Activated T-cell treated with anti-CD3 and anti-CD28 coated beads for 48 hours (primary cell): ENCODE measurements at places on chromosomes 2 and 18.

GRCh38 chr18:39167990-39168389 lies 1602.4 kb upstream of the CELF4 start:
- no peak for DNase-seq

DNA sequence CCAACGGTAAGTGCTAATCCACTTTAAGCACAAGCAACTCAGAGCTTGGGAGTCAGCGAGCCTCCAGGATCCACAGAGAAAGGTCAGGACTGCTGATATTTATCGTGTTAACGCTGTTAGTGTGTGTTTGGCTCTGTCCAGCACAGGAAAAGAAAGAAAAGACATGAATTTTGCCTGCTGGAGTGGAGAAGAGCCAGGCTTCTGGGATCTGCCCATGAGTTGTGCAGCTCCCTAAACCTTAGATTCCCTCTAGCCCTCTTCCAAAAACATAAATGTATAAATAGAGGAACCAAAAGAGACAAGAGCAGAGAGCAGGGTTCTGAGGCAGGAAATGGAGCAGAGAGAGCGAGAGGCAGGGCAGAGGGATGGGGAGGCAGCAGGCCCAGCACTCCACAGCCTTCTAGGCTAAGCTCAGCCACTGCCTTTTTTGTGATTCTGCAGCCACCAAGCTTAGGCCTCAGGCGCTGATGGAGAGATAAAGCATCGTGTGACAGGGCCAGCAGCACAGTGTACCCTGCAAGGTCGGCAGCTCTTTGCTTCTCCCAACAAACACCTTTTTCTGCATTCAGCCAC lies 14.5 kb upstream of the MAT2A start:
- no peak for DNase-seq

DNA sequence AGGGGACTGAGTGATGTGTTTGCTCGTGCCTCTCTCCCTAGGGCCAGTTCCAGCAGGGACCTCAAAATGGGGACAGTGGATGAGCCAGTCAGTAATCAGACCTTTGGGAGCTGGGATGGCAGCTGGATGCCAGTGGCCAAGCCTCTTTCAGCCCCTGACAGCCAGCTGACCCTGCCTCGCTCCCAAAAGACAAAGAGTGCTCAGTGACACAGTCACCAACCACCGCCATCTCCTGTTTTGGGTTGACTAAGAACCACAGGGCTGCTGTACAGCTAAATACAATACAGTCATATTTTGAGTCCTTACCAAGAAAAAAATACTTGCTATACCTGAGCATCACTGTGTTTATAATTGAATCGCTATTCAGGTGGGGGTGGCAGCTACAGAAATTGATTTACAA lies 75.7 kb downstream of the POU3F3 start:
- DNase-seq, result no peak

- DNase-seq, result peak; percentile 47
Observed at GRCh38 chr2:200702646-200703118, 109.0 kb upstream of the BZW1 start.

GRCh38 chr18:59623456-59624368 lies 73.5 kb downstream of the CCBE1 start:
- DNase-seq, result no peak

GRCh38 chr2:224178056-224178455 lies 139.0 kb upstream of the SERPINE2 start:
- DNase-seq, result no peak

DNA sequence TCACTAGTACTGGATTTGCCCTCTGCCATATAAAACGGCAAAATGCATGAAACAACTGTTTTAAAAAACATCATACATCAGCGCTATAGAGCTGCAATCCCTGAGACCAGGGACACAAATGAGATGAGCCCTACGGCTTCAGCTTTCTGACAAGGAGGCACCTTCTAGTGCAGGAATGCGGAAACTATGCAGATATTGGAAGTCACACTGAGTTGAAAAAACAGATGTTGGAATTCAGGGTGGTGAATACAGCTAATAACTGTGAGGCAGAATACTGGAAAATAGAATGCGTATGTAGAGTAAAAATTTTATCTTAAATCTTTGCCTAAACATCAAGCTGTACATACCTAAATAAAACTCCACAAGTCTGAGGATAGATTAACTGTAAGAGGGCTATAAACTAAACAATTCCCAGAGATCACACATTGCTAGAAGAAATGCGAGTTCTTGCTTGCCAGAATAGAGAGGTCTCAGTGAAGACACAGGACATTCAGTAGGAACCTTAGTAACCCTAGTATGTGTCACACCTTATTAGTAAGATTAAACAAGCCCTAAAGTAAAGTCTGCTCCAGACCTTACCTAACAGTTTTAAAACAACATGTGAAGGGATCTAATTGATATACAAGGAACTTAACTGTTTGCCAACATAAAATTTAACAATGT lies 541.4 kb upstream of the DDX18 start:
- no peak for DNase-seq

- no peak for DNase-seq
Observed at GRCh38 chr2:208139447-208139846, 6.5 kb downstream of the CRYGB start.

- DNase-seq, result no peak
Observed at GRCh38 chr2:64996871-64997307, 7.7 kb downstream of the SLC1A4 start.
